Activated T-helper 1 cell treated with Interleukin-2 at 50 U/mL for 16 hours (primary cell): ENCODE measurements at places on chromosomes 11 and 22.

DNA sequence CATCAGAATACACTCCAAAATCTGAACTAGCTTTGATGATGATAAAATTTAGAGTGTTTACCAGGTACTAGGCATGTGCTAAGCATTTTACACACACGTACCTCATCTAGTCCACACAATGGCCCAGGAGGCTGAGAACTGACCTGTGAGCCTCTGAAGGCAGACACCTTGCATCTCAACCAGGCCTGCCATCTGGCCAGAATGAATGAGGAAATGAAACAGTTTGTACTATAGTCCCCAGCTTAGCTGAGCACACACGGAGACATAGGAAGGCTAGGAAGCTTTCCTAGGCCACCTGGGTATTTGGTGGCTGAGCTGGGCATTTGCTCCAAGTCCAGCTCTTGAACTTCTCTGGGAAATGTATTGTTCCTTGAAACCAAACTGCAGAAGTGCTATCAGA lies 6.9 kb upstream of the SHANK3 start:
- DNase-seq, result no peak

DNA sequence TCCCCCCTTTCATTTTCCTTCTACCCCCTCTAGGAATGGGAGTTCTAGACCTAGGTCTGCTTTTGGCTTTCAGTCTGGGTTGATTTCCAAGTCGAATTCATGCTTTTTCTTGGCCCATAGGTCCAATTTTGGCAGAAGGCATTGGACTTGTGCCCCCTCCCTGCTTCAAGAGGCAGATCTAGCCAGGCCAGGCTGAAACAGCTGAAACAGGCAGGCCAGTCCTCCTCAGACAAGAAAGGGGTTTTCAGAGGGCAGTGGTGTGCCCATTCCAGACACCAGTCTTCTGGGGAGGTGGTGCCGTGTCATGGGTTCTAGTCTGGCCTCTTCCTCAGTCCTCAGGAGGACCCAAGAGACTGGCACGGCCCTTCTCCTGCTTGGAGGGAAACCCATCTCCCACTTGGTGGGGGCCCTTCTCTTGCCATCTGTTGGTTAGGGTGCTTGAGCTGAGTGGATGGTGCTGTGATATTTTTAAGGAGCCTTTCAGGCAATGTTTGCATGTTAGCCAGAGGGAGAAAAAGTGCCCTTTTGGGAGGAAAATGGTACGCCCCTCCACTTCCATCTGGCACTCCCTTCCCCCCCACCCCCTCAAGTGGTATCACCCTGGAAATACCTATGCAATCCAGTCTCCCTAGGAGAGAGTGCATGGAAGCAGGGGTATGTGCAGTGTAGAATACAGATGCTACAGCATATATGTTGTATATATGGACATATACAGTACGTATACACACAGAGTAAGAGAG lies 53.6 kb downstream of the SYT13 start:
- no peak for DNase-seq

- no peak for DNase-seq
These were observed 1.3 kb downstream of the STX3 start for GRCh38 chr11:59756558-59756840.

- no peak for DNase-seq
These were observed 12.0 kb upstream of the FOLR1 start for GRCh38 chr11:72179804-72180396.

GRCh38 chr22:26768156-26768515 lies 110.7 kb downstream of the MIAT start:
- no peak for DNase-seq

DNA sequence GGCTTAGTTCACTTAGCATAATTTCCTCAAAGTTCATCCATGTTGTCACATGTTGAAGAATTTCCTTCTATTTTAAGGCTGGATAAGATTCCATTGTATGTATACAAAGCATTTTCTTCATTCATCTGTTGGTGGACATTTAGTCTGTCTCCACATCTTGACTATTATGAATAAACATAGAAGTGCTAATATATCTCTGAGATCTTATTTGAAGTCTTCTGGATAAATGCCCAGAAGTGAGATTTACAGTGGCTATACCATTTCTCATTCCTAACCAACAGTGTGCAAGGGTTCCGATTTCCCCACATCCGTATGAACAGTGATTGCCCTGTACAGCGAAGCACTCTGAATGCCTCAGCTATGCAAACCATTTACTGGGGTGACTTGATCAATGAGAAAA lies 6.6 kb upstream of the ZFTA start:
- DNase-seq, result no peak

DNA sequence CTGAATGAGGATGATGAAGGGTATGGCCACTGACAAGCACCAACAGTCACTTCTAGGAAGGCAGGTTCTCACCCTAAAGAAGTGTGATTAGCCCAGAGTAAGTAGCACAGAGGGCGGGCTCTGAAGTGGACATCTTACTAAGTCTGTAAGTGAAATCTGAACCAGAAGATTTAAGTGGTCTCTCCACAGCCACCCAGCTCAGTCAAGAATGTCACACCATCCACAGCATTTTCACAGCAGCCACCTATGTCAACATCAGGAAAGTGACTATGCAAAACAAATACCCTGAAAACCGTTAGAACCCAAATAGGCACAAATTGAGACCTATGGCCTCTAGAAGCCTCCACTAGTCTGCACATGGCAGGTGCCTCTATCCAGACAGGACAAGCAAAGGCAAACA lies 23.0 kb upstream of the STK33 start:
- no peak for DNase-seq

DNA sequence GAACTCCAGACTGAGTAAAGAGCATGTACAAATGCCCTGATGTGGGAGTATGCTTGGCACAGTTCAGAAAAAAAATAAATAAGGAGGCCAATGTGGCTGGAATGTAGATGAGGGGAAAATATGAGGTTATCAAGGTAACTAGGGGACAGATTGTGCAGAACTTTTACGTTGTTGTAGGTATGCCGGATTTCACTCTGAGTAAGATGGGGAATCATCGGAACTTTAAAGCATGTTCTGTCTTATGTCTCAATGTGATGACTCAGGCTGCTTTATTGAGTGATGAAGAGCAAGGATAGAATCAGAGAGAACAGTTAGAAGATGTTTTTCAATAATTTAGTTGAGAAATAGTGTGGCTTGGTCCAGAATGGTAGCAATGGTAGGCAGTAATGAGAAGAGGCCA lies 130.4 kb downstream of the C11orf87 start:
- no peak for DNase-seq

- no peak for DNase-seq
These were observed 8.7 kb upstream of the PIWIL4 start for GRCh38 chr11:94558468-94558867.

- DNase-seq, result no peak
These were observed 4.7 kb downstream of the OSBPL5 start for GRCh38 chr11:3160252-3161031.

DNA sequence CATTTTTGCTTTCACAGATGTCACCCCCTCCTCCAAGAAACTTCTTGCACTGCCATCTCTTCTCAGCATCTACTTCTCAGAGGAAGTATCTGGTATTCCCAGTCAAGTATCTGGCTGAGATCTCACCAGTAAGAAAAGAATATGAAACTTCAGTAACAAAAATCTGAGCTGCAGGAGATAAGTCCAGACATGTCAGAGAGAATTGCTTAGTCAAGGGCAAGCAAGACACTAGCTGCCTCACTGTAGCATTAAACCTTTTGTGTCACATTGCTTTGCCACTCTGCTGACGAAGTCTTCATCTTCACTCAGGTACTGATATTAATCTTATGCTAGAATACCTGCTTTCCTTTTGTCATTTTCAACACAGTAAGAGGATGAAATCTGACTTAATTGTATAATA lies 70.6 kb upstream of the ZC3H12C start:
- no peak for DNase-seq

GRCh38 chr11:23674866-23675265 lies 814.6 kb upstream of the CCDC179 start:
- no peak for DNase-seq

- DNase-seq, result no peak
These were observed 77.1 kb downstream of the MIAT start for GRCh38 chr22:26734339-26735018.

- no peak for DNase-seq
These were observed 1123.3 kb downstream of the BRD1 start for GRCh38 chr22:48704335-48704734.

DNA sequence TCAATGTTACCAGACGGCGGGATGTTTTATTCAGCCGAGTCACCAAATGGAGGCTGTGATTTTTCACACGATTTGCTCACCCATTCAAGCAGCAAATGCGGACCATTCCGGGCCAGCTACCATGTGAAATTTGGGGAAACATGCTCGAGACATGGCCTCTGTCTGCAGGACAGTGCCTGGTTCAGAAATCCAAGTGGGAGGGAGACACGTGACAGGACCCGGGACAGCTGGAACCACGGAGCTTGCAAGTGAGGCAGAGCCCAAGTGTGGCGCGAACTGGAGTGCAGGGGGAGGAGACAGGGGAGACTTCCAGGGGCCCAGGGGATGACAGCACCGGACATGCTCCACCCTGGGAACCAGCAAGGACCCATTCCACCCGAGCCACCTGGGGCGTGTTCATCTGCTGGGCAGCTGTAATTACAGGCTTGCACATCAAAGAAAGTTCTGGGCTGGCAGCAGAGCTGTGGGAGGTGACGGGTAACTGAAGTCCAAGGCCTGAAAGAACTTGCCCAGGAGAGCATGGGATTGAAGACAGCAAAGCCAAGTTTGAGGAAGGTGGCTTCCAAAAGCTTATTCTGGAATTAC lies 16.5 kb downstream of the CERK start:
- DNase-seq, result no peak

- DNase-seq, result no peak
These were observed 505.6 kb downstream of the BUD13 start for GRCh38 chr11:116267146-116267545.

DNA sequence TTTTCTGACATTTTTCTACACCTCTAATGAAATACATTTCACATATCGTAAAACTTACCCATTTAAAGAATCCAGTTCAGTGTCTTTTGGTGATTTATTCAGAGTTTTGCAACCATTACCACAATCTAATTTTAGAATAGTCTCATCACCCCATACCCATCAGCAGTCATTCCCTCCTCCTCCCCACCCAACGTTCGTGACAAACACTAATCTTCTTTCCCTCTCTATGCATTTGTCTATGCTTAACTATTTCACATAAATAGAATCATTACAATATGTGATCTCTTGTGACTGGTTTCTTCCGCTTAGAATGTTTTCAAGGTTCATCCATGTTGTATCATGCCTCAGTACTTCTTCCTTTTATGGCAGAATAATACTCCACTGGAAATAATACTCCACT lies 9.5 kb downstream of the TTC28 start:
- DNase-seq, result no peak

DNA sequence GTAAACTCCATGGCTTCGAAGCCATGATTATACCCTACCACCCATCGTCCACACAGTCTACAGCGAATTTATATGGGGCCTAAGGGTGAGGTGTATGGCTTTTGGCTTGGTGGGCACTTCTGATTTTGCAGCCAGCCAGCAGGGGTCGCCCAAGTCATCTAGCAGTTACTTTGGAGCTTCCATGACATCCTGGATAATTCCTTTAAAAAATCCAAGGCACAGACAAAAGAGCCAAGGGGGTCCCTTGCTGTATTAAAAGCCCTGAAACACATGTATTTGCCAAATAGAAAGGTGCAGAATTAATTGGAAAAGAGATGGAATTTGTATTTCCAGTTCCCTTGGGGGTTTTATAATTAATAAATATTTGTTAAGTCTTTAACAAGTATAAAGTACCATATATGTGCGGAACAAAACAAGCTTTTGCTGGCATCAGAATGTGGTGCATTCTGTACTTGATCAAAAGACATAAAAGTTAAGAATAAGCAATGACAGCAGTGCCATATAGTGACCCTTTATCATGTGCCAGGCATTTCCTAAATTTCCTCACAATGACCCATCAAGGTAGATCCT lies 132.8 kb upstream of the PITPNB start:
- no peak for DNase-seq

DNA sequence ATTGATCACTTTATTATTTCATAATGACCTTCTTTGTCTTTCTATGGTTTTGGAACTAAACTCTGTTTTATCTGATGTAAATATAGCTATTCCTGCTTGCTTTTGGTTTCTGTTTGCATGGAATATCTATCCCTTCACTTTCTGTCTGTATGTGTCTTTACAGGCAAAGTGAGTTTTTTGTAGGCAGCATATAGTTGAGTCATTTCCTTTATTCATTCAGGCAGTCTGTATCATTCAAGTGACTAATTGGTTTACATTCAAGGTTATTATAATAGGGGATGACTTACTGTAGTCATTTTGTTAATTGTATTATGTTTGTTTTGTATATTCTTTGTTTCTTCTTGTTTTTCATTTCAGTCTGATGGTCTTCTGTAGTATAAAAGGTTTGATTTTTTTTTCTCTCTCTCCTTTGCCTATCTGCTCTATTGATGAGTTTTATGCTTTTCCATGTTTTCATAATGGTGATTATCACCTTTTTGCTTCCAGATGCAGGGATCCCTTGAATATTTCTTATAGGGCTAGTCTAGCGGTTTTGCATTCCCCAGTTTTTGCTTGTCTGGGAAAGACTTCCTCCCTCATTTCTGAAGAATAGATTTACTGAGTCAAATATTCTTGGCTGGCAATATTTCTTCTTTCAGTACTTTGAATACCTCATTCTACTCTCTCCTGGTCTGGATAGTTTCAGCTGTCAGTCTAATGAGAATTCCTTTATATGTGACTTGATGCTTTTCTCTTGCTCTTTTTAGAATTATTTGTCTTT lies 50.4 kb downstream of the GDPD4 start:
- DNase-seq, result no peak

DNA sequence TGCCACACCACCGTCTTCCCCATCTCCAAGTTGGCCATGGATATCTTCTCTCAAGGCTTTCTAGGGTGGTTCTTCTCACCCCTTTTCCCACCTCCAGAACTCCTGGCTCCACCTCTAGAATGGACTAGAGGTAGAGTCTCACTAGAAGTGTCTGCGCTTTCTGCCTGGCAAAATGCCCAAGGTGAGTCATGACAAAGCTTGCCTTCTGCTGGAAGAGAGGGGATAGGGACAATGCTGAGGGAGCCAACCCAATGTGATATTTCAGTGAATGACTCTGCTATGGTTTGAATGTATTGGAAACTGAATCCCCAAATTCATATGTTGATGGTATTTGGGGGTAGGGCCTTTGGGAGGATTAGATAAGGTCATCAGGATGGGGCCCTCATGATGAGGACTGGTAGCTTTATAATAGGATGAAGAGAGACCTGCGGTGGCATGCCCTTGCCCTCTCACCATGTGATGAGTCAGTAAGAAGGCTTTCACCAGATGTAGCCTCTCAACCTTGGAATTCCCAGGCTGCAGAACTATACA lies 4.1 kb upstream of the CD82 start:
- no peak for DNase-seq

DNA sequence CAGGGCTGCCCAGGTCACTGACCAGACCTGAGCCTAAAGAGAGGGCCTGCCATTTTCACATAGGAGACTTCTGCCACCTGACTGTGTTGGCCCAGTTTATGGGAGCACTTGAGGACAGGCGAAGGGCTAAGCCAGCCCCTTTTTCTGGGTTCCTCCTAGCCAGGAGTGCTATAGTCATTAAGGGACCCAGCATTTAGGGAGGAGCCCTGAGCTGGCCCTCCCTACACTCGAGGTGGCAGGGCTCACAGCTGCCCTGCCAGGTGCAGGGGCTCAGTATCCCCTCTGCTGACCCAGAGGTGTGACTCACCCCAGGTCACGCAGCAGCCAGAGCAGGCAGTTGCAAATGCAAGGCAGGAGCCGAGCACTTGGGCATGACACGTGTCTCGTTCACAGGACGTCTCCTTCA lies 86.3 kb upstream of the CRYBB3 start:
- no peak for DNase-seq

GRCh38 chr11:74641289-74641688 lies 48.9 kb downstream of the POLD3 start:
- DNase-seq, result no peak

- no peak for DNase-seq
These were observed 85.6 kb downstream of the KIRREL3 start for GRCh38 chr11:126914941-126915340.

- no peak for DNase-seq
These were observed 31.5 kb downstream of the CDKN1C start for GRCh38 chr11:2853997-2854560.
